DMS53 (cell line): ENCODE measurements at places on chromosomes 4 and X.

DNA sequence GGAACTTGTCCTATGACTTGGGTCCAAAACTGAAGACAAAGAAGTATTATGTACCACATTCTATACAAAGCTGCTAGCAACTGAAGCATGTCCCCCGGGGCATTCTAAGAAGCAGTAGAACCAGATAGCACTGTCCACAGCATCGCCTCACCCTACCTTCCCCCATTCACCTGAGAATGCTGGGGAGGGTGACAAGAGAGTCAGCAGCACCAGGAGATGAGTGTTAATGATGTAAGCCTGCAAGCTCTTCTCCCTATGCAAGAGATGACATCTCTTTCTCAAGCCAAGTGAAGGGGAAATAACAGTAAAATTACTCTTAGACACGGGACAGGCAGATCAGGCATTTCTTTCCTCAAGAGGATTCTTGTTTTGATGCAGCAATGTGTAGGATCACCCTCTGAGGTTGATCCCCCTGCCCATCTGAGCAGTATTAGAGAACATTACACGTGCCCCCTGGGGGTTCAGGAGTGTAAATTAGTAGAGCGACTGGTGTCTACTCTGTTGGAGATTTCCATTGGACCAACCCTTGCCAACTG is 13.9 kb upstream of the TLR1 start:
- DNase-seq: no peak

DNA sequence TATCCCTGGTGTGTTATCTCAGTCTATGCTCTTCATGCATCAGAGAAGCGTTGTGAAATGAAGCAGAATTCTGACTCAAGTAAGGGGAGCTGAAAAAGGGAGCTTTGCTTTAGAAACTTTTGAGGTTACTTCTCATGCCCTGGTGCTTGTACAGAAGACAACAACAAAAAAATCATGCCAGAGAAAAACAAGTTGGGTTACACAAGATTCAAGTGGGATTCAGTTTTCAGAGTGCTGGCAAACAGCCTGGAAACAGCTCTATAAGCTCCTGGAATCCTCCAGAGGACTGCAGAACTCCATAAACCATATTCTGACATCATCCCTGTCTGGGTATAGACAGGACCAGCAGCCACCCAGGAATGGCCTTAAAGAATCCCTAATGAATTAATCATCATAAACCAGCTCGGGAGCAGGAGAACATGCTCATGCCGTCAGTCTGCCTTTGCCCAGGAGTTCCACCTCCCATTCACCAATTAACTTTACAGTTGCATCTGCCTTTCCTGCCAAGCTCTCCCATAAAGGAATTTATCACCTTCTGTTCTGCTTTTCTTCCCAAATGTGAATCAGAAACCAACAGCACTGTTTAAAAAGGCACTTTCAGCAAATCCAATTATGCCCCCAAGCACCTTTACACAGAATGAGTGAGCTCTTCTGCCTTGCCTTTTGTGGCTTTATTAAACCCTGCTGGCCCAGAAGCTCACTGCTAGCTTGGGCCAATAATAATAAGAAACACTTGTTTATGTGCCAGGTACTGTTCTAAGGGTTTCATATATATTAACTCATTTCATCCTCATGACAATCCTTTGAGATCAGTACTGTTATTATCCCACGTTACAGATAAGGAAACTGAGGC is 54.5 kb upstream of the FBXW7 start:
- DNase-seq: peak; percentile 53

- no peak for DNase-seq
Measured at GRCh38 chr4:119179011-119179410, 33.5 kb upstream of the USP53 start.

DNA sequence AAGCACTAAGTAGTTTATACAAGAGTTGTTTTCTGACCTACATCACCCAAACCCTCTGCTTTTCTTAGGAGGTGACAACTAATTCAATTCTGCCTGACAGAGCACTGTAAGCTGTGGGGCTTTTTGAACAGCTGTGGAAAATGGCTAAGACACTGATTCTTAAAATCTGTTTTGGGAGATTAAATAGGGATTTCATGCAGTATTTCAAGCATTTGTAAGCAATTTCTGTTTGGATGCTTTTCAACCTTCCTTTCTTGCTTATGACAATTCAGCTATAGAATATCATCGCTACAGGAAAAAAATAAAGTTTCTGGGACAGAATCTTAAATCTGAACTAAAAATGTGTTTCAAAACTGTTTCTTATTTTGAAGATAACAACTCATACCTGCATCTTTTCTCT is 459.5 kb downstream of the RAPGEF2 start:
- no peak for DNase-seq

GRCh38 chr4:35175894-35176293 is 1068.4 kb downstream of the ARAP2 start:
- DNase-seq: peak; percentile 59

GRCh38 chr4:37946503-37947179 is 13.6 kb upstream of the PTTG2 start:
- no peak for DNase-seq

DNA sequence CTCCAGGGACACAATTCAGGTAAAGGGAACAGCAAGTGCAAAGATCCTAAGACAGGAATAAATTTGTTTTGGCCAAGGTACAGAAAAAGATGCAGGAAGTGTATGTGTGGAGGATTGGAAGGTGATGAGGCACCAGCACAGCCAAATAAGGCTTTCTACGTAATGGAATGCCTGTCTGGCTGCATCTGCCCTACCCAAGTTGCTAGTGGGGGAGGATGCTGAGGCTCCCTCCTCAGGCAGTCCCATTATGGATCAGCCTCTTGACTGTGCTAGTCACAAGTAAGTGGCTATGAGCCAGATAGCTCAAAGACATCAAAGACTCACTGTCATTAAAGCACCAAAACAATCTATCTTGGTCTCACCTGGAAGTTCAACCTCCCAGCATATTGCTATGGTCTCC is 300.9 kb upstream of the FAT4 start:
- DNase-seq: peak; percentile 60

- no peak for DNase-seq
Measured at GRCh38 chrX:2823795-2824386, 4.8 kb upstream of the GYG2 start.

- DNase-seq: peak; percentile 2
Measured at GRCh38 chrX:124228849-124229248, 103.6 kb upstream of the TEX13D start.

DNA sequence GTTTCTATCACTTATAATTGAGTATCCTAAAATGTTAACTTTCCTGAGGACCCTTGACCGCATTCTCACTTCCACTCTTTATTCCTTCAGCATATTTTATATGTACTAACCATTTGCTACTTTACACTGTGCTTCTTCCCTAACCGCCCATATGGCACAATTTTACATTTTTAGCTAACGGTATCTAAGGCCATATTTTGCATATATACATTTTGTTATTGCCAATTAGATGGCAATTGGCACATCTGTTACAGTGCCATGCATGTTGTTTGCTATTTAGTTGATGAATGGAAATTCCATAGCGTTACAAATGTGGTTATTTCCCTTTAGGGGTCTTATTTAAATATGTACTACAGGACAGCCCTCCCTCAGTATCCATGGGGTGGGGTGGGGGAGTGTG is 20.0 kb upstream of the OTUD4 start:
- DNase-seq: no peak

GRCh38 chrX:46180258-46180687 is 364.9 kb downstream of the ZNF674 start:
- DNase-seq: no peak

DNA sequence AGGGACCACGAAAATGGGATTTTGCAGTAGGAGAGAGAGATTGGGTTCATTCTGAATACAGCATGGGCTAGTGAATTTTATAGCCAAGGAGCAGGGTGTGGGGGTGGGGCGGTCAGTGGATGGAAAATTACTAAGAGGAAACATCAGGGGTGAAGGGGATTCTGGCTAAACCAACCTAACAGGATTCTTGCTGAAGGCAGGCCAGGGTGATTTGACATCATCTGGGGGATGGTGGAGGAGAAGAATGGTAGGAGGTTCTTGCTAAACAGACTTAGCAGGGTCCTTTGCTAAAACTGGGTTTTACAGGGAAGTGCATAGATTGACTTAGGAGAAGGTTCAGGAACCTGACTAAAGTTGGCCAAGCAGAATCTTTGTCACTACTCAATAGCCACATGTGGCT is 91.9 kb downstream of the DNAAF6 start:
- DNase-seq: no peak

GRCh38 chrX:131595120-131595519 is 51.2 kb downstream of the OR13H1 start:
- no peak for DNase-seq

GRCh38 chr4:100819505-100819904 is 301.7 kb upstream of the EMCN start:
- no peak for DNase-seq

GRCh38 chrX:140433582-140433981 is 71.3 kb downstream of the SOX3 start:
- no peak for DNase-seq

DNA sequence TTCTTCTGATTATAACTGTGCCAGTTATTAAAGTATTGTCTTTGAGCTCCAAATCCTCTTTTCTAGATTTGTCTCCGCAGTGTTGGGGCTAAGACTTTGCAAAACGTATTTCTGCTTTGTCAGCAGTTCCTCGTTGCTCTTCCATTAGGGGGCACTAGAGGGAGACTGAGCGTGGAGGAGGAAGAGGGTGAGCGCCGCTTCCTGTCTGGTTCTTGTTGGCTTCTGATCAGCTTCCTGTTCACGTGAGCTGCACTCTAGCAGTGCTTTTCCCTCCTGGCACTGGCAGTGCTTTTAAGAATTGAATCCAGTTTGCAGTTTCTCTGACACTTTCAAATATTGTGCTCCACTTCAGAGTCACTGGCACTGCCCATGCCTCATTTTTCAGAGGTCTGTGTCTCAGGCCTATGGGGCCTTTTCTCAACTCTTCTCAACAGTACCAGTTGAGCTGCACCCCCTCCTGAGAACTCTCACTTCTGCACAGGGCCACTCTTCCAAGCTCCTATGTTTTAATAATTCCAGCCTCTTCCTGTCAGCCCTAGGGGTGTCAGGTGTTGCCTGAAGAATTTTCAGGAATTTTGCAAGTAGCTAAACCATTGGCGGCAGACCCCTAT is 54.4 kb upstream of the LCORL start:
- peak; percentile 84 for DNase-seq

DNA sequence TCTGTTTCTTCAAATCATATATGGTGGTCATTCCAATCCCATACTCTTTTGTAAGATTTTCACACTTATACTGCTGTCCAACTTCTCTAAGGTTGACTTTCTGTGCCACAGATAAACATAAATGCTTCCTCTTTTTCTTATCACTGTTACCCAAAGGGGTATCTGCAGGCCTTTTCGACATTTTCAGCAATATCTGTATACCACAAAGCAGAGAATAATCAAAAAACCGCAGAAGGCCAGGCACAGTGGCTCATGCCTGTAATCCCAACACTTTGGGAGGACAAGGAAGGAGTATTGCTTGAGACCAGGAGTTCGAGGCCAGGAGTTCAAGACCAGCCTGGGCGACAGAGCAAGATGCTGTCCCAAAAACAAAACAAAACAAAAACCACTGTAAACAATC is 3.1 kb upstream of the RFC1 start:
- DNase-seq: no peak

DNA sequence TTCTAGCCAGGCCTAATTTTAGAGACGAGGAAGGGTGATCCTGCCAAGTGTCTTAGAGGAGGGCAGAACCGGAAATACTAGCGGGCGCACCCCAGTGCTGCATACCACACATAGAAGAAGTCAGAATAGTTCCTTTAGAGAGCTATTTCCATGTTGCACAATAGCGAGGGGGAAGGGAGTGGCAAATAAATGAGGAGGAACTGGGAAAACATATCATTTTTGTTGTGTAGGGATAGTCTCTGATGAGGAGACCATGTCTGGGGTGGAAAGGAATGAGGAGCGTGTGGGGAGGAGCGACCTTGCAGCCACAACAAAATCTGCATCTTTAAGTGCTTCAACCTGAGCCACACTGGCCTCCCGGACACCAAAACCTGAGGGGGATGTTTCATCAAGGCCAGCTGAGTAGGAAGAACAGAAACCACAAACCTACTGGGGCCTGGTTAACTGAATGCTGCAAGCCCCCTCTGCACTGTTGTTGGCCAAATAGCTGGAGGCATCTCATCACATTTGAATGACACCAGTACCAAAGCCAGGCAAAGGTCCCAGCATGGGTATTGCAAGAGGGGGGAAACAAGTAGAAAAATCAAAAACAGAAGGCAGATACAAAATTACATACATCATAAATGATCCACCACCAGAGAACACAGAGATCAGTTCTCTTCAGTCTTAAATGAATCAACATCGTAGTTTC is 26.7 kb upstream of the C1QTNF7 start:
- DNase-seq: no peak

DNA sequence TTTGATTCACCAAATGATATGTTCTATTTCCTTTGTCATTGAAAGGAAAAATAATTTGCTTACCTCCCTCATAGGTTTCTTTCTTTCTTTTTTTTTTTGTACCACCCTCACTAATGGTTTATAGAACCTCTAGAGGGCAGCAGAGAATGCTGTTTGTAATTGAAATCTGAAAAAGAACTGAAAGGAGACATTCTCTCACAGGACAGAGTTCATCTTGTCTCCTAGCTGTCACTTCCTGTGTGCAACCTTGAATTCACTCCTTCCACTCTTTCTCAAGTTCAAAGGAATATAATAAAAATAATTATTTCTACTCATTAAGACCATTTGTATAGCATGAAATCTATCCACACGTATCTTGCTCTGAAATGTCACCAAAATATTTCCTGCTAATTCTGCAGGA is 51.0 kb downstream of the GUCY1B1 start:
- peak; percentile 92 for DNase-seq

GRCh38 chrX:153927672-153927921 is 1.5 kb upstream of the ARHGAP4 start:
- DNase-seq: no peak

- no peak for DNase-seq
Measured at GRCh38 chrX:135425026-135425965, 3.6 kb downstream of the SMIM10L2A start.

- DNase-seq: peak; percentile 21
Measured at GRCh38 chr4:3780347-3781171, 14.4 kb downstream of the ADRA2C start.

GRCh38 chr4:84420608-84421007 is 78.5 kb downstream of the NKX6-1 start:
- peak; percentile 35 for DNase-seq

- peak; percentile 15 for DNase-seq
Measured at GRCh38 chr4:68654946-68655721, 15.3 kb downstream of the UGT2B15 start.

DNA sequence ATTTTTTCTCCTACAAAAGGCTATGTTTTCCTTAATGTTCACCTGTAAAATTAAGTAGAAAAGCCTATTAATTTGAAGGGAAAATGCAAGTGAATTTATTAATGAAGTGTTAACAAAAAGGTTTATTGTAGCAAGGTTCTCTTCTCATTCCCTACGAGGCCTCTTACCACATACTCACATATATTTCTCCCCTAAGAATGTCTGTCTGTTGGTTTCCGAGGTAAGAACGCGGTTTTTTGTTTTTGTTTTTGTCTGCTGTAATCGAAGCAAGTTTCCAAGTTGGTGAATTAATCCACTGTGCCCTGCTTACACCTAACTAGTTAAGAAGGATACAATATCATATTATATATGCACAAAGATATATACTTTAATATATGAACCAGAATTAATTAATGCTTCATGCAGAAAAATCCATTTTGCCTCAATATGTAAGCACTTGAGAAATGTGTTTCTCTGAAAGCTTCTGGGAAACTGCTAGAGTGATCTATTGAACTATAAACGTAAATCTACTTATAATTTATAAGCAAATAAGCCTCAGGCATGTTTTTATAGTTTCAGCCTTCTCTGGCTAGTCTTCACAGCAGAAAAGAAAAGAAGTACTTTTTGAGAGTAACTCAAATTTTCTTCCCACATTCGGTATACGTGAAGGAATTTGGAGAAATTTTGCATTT is 120.8 kb downstream of the EGF start:
- no peak for DNase-seq
